IPS DF 19.7 (cell line): ENCODE measurements at places on chromosomes 2 and 18.

- no peak for DNase-seq
Observed at GRCh38 chr2:236176417-236176816, 8.2 kb upstream of the GBX2 start.

- no peak for DNase-seq
Observed at GRCh38 chr2:241859436-241860183, 916 bp upstream of the PDCD1 start.

- no peak for DNase-seq
Observed at GRCh38 chr2:17303054-17303453, 215.2 kb downstream of the RAD51AP2 start.

DNA sequence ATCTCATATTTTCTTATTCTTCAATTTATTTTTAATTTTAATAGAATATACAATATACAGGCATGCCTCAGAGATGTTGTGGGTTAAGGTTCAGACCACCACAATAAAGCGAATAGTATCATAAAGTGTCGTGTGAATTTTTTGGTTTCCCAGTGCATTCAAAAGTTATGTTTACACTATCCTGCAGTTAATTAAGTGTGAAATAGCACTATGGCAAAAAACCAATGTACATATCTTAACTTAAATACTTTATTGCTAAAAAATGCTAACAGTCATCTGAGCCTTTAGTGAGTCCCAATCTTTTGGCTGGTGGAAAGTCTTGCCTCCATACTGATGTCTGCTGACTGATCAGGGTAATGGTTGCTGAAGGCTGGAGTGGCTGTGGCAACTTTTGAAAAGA is 637.6 kb downstream of the TDRD15 start:
- DNase-seq: no peak

- DNase-seq: no peak
Observed at GRCh38 chr18:78687736-78688135, 291.9 kb upstream of the SALL3 start.

DNA sequence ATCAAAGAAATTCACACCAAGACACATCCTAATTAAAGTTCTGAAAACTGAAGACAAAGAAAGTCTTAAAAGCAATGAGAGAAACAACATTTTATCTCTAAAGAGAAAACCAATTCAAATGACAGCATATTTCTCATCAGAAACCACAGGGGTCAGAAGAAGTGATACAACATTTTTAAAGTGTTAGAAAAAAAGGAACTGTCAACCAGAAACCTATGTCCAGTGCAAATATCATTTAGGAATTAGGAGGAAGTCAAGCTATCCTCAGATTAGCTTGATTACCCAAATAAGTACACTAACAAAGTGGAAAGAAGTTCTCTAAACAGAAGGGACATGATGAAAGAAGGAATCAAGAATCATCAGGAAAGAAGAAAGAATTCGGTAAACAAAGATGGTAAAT is 59.5 kb upstream of the BCL2L11 start:
- no peak for DNase-seq

- peak; percentile 50 for DNase-seq
Observed at GRCh38 chr18:24023185-24023814, 8.7 kb downstream of the TTC39C start.

DNA sequence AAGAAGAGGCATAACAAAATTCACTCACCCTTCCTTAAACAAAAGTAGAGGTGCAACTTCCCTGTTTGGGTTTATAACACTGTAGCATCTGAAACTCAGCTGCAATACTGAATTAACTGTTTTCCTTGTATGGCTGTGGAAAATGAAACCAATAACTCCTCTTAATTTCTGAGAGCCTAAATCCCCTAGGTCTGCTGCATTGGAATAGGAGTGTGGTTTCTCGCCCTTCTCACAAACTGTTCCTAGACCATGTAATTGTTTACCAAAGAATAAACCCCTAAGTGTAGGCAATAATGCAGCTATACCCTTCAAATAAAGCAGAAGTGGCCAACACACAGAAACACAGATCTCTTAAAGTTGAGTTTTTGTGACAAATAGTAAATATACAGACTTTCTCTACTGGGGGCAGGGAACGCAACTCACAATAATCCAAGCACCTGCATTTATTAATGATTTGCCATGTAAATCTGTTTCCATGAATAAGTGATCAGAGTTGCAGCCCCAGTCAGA is 52.0 kb downstream of the RASGRP3 start:
- DNase-seq: no peak

DNA sequence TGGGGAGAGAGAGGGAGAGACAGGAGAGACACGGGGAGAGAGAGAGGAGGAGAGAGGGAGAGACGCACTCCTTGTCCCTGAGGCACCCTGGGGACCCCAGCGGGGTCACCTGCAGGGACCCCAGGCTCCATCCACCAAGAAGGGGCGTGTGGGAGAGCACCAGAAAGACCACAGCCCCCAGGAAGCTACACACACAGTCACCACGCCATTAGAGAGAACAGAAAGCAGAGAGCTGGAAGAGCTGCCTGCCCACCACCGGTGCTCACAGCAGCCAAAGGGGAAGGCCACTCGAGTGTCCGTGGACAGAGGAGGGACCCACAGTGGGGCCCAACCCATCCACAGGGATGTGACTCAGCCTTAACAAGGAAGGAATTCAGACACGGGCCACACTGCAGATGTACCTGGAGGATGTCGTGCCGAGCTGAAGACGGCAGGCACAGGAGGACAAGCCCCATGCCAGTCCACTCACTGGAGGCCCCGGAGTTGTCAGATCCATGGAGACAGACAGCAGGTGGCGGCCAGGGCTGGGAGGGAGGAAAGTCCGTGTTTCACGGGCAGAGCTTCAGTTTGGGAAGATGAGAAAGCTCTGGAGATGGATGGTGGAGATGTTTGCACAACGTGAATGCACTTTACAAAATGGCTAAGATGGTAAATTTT is 11.5 kb upstream of the NFATC1 start:
- no peak for DNase-seq

- no peak for DNase-seq
Observed at GRCh38 chr18:8990276-8991031, 112.0 kb upstream of the NDUFV2 start.

DNA sequence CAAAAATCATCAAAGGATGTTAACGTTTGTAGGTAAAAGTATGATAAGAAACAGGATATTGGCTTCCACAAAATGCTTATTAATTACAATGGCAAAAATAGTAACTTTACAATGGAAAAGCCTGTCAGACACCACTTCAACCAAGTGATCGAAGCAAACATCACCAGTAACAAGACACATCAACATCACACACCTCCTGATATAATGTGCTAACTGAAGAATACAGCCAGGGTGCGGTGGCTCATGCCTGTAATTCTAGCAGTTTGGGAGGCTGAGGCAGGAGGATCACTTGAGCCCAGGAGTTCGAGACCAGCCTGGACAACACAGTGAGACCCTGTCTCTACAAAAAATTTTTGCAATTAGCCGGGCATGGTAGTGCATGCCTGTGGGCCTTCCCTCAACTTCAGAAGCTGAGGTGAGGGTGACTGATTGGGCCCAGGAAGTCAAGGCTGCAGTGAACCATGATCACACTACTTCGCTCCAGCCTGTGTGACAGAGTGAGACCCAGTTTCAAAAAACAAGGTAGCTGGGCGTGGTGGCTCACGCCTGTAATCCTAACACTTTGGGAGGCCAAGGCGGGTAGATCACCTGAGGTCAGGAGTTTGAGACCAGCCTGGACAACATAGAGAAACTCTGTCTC is 15.0 kb downstream of the MGAT4A start:
- no peak for DNase-seq

GRCh38 chr2:230893841-230894781 is 29.4 kb downstream of the ITM2C start:
- no peak for DNase-seq

- DNase-seq: no peak
Observed at GRCh38 chr2:6872394-6872793, 5.2 kb upstream of the RSAD2 start.

GRCh38 chr2:20994130-20994529 is 49.7 kb downstream of the APOB start:
- no peak for DNase-seq

- DNase-seq: no peak
Observed at GRCh38 chr2:207085110-207085509, 80.6 kb downstream of the KLF7 start.

- DNase-seq: no peak
Observed at GRCh38 chr18:48889115-48889941, 61.4 kb downstream of the SMAD7 start.

DNA sequence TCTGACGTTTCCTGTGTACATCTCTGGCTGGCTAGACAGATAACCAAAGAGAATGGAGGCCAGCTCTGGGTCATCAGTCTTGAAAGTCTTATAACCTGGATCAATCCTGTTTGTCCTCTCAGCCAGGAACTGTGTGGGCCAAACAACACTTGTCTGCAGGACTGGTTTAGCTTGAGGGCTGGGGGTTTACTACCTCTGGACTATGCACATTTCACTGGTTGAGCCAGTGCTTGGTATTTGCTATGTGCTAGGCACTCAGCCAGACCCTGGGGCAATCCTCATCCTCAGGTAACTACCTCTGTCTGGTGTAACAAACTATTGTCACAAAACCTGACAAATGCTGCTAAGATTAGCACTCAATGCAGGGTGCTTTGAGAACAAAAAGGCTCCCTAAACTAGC is 169.7 kb downstream of the HAUS1 start:
- no peak for DNase-seq
